HAP-1 (cell line): ENCODE measurements at places on chromosomes 1 and 21.

GRCh38 chr1:155177192-155177917, 3.7 kb downstream of the TRIM46 start:
- DNase-seq: peak; percentile 5

GRCh38 chr1:54009406-54009805, 8.6 kb downstream of the LDLRAD1 start:
- no peak for DNase-seq

DNA sequence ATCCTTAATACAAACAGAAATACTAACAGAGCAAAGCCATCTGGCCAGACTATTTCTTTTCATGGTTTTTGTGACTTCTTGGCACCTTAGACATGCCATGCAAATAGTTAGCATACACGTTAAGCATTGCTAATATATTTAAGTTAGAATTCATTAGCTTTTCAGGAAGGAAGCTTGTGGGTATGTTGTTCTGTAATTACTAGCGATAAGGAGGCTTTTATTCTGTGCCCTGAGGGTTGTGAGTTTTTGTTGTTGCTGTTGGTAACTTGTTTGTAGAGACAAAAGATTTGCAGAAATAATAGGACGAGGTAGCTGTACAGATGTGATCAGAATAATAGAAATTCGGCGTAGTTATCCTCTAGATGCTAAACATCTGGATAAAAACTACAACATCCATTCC, 305.3 kb downstream of the TM2D1 start:
- peak; percentile 4 for DNase-seq

DNA sequence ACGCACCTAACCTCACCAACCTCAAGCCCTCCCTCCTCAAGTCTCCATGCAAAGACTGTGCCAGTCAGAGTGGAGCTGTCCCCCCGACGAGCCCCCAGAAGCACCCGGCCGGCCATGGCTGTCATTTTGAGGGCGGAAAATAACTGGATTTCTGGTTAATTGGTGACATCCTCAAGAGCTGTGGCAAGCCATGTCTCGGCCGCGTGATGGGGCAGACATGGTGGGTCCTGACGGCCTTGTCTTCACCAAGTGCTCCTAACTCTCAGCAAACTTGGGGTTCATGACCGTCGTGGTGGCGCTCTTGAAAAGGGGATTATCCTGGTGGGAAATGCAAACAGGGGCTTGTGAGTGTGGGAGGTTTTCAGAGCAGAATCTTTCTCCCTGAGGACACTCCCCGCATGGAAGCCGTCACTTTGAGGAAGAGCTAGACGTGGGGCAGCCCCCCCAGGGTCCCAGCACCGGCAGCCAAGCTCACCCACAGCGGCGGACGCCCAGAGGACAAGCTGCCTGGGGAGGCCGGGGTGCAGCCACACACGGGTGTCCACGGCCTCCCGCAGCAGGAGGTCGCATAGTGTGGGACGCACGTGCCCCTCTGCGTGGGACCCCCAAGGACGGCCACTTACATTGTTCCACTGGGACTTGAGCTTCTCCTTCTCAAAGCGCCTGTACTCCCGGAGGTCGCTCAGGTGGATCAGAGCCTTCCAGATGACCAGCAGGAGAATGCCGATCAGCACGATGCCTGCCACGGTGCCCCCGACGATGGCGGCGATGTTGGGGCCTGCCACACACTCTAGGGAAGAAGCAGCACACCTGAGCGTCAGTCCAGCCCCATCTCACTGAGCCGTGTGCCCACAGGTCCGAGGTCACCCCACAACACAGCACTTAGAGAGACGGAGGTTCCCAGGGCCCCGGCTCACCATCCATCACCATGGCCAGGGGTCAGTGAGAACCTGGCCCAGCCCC, 12.9 kb upstream of the PTTG1IP start:
- no peak for DNase-seq

DNA sequence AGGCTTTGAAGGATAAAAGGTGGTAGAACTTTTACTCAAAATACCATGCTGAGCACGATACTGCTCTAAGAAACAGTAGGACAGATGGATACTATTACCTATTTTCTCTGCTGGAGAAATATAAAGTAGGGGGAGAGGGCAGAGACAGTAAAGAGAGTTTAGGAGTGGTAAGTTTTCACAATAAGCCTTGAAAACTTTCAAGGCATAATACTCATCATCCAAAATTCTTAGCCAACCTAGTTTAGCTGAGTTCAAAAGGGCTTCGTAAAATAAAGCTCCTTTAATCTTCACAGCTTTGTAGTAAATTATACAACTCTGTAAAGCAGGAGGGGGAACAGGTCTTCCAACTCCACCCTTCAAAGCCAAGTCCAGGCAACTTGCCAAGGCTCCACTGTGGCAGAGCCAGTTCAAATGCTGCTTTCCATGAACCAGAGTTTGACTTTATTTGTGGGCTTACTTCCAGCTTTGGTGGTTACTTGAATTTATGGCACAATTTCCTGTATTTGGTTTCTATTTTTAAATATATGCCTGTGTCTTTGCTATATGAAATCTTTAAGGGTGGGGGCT, 15.5 kb downstream of the TEX38 start:
- no peak for DNase-seq

DNA sequence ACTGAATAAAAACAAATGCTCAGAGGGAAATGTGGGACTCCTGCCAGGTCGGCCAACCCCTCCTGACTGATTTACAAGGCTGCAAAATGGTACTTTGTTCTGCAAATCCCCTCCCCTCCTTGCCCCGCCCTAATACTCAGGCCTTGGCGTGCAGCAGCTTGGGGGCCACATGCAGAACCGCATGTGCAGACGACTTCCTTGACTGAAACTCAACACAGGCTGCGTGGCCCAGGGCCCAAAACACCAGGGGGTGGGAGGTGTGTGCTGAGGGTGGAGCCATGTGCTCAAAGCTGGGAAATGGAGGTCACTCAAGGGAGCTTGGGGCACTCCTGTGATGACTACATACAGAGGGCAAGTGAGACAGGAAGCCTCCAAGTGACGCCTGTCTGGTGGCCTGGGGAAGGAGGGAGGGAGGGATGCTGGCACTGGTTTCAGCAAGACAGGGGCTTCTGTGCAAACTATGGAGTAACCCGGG, 87.2 kb downstream of the MRPL37 start:
- peak; percentile 71 for DNase-seq

DNA sequence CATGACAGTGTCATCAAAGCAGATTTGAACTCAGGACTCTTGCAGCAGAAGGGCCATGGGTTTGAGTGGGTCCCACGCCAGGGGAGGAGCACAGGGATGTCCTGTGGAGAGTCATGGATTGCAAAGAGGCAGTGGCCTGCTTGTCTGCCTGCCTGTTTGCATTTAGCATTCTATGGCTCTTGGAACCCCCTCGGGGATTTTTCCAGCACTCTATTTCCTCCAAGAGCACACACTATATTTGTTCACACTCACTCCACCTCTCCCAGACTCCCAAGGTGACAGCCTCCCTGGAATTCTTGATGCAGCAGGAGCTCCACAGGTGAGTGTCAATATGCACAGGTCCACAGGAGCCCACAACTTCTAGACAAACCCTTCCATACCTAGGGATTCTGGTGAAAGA, 73.1 kb upstream of the LRRN2 start:
- no peak for DNase-seq

- DNase-seq: no peak
Measured at GRCh38 chr1:180250883-180251509, 20.9 kb downstream of the LHX4 start.

GRCh38 chr1:235980976-235981375, 83.9 kb downstream of the NID1 start:
- no peak for DNase-seq

DNA sequence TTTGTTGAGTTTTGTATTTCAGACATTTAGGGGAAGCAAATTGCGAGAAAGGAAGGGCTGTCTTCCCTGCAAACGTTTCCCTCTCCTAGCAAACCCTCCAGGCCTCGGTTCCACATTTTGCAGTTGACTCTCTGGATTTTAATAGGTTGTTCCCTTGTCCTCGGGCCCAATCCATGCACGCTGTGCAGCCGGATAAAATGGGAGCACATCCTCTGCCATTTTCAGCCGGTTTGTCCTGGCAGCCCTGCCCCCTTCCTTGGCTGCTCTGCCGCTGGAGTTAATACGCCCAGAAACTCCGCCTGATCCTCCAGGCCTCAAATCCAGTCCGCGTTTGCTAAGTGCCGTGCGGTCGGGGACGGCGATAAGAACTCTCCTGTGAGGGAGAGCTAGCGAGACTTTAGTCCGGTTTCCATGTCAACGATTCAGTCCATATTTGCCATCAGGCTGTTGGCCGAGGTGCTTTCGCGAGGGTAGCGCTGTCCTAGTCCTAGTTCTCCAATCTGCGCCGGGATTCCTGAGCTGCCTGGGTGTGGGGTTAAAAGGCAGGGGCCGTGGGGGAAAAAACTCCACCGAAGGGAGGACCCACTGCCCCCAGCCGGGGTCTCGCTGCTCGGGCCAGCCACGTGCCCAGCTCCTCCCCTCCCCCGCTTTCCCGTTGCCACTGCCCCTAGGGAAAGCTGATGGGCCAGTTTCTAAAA, 2.9 kb upstream of the ARID1A start:
- peak; percentile 96 for DNase-seq

DNA sequence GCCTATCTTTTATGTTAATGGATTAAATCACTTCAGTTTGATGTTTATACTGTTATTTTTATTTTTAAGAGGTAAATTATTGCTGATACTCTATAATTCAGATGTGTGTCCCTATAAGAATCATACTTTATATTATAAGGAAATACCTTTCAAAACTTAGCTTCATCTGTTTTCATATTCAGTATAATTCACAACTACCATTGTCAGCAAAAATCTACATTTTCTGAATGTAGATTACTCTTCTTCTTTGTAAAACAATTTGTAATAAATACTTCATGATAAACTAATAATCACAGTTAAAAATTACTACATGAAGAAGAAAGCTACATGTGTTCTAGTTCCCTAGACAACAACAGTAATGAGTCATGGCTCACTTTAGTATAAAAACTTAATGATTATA, 115.4 kb upstream of the SERTAD4 start:
- DNase-seq: no peak

- no peak for DNase-seq
Measured at GRCh38 chr1:192512426-192513162, 63.0 kb upstream of the RGS1 start.

DNA sequence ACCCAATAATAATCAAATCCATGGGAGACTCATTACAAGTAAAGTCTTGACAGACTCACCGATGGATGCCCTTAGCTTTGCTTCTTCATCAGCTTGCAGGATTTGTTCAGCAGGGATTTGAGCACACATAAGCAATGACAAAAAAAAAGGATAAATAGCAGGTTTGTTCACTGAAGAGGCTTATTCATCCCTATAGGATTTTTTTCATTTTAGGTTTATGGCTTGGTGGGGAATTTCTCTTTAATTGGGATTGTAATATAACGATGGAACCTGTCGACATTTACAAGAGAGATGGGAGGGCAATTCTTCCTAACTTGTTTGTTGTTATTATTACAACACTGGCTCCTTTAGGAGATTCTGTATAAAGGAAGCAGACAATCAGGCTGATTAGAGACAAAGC, 649.1 kb upstream of the PLXNA2 start:
- DNase-seq: no peak
